NCI-H1092 (cell line): ENCODE measurements at places on chromosomes 6 and 20.

- DNase-seq: no peak
Measured at GRCh38 chr6:14841901-14842421, 403.9 kb upstream of the JARID2 start.

DNA sequence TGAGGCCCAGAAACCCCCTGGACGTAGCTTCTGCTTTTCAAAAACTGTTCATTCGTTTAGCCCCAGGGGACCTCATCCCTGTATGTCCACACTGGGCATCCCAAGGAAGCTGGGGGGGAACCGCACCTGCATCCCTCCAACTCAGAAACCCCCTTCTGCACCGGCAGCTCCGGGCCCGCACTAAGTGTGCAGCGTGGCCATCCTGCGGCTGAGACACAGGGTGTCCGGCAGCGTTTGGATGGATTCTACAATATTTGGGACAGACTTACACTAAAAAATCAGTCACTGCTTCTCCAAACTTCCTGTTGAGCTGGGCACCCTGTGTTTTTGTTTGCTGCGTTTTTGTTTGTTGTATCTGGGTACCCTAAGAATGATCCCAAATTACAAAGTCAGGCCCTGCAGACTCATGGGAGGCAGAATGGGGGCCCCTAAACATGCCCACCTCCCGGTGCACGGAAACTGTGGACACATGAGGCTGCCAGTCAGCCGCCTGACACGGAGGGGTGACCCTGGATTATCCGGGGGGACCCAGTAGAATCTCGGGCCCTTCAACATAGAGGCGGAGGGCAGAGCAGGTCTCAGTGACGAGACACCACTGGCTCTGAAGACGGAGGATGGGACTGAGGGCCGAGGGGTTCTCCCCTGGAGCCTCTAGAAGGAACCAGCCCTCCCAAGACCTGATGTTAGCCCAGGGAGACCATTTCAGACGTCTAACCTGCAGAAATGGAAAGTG, 88.2 kb upstream of the BHLHE23 start:
- no peak for DNase-seq

DNA sequence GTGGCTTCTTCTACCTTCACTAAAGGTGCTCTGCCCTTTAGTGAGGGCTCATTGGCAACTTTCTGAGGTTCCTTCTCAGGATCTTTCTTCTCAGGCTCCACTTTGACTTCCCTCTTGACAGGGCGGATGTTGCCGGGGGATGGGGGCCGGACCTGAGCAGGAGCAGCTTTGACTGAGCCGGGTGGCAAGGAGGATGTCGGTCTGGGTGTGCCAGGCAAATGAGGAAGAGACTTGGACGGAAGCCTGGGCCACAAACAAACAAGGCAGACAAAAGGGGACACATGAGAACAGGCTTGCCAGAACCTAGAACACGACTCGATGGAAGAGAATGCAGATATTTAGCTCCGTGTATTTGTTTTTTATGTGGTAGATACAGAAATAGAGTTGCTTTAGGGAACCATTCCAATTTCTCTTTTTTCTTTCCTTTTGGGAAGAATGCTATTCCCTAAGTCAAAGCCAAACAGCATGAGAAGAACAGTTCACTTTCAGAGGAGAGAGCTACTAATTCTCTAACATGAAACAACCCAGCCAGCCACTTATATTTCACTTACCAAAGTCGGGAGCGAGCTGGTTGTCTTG, 76.2 kb upstream of the BCLAF1 start:
- DNase-seq: peak; percentile 36

- DNase-seq: no peak
Measured at GRCh38 chr20:59873409-59873808, 60.0 kb downstream of the SYCP2 start.

- no peak for DNase-seq
Measured at GRCh38 chr6:21665392-21666200, 72.0 kb downstream of the SOX4 start.

- no peak for DNase-seq
Measured at GRCh38 chr6:128491100-128491581, 29.3 kb downstream of the PTPRK start.

GRCh38 chr6:20092071-20092566, 120.2 kb downstream of the MBOAT1 start:
- peak; percentile 14 for DNase-seq

- DNase-seq: no peak
Measured at GRCh38 chr20:51573576-51574243, 31.2 kb upstream of the NFATC2 start.

- peak; percentile 42 for DNase-seq
Measured at GRCh38 chr6:109073344-109074132, 21.1 kb downstream of the SESN1 start.

DNA sequence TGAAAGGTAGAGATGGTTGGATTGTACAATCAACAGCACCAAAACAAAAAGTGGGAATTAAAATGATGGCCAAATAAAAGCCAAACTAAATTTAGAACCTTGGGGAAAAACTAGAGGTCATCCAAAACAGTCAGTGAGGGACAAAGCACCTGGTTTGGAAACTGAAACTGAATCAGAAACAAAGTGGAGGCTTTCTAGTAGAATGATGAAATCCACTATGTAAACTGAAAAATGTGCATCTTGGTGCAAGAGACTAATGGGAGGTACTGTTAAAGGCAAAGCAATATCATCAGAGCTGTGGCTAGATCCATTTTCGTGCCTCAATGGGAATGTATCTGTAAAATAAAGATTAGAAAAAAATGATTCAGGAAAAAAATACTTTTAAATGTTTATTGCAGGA, 380.0 kb upstream of the GJE1 start:
- no peak for DNase-seq

DNA sequence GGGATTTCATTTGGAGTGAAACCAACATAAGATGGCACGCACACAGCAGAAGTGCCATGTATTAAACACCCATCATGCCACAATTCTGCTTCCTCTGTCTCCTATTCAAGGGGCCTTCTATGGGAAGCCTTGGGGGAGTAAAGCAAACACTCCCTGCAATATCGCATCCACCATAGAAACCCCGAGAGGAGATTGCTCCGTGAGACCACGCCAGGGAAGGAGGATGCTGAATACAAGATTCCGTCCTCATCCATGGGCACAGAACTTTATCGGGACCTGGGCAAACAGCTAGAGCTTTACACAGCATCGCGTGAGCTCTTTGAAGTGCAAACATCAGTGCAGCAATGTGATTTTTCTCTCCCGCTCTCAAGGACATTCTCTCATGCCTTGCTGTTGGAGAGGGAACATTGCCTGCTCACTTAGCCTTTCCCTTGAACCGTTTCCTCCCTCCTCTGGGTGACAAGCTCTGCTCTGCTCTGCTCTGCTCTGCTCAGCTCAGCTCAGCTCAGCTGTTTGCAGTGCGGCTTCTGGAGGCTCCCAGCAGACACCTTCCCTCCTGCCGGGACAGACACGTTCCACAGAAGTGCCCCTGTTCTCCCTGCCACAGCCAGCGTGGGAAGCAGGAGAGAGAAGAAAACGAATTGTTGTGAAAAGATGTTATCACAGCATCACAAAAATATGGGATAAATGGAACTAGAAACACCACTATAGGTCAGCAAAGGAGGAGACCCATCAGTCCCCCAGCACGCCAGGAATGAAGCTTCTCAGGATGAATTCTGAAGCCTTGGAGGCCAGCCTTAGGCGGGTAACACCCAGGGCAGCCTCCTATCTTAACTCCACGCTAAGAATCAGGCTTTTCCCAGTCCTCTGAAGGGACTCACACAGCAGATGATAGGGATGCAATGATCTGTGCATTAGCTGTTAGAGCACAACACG, 48.2 kb downstream of the RNASET2 start:
- no peak for DNase-seq

DNA sequence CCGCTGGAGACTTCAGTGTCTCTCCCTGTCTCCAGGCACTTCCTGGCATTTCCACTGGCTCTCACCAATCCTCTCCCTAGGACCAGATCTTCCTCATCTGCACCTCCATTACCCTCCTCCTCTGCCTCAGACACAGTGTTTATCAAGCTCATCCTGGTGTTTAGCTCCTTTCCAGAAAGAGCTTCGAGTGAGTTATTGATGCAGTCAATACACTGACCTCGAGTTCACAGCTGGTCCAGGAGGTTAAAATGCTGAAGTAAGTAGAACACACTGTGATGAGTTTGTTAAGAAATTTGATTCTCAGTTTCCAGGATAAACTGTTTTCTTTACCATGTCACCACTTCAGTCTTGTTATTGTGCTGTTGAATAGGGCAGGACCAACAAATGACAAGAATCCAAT, 42.1 kb upstream of the ARMC2 start:
- no peak for DNase-seq

DNA sequence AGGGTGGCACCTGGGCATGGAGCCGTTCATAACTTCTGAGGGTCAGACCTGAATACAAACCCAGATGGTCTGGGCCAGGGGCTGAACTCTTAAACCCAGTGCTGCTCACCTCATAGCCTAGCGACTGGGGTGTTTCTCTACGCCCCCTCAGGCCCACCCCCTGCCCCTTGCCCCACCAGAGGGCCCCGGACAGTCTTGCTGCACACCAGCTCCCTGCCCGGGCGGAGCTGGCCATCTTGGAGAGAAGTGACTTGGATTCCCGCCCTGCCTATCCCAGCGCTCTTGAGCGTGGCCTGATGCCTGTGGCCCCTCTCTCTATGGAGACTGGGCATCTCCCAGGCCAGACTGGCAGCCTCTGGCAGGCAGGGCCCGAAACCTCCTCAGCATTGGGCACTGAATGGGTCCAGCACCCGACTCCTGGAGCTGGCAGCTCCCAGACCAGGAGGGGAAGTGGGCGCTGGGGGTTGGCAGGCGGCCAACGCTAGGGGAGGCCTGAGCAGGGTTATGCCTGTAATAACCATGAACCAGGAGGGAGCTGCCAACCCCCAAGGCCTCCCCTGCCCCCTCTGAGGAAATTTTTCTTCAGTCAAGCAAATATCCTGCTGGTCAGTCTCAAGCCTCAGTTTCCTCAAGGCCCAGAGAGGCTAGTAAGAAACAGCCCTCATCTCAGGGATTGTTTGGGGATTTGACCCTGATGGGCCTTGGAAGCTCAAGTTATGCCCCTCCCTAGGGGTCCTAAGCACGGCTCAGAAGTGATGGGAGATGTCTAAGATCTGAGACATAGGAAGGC, 169.5 kb downstream of the VEGFA start:
- no peak for DNase-seq

DNA sequence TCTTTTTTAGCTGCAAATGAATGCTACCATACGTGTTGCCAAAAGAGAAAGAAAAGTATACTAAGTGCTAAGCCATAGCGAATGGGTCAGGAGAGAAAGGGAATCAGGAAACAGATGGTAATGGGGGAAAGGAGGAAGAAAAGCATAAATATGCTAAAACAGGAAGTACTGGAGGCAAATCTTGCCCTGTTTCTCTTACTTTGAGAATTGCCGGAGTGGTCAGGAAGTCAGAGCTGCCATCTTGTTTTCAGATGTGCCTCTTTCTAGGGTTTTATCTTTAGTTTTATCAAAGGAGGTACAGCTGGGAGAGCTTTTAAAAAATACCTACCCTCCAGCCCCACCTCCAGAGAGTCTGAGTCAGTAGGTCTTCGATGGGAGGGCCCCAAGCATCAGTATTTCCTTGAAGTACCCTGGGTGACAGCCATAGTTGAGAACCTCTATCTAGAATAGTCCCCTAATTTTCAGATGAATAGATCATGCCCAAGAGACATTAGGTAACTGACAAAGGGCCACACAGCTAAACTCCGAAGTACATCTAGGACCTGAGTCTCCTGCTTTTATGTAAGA, 193.3 kb downstream of the CLIC5 start:
- DNase-seq: no peak

- DNase-seq: no peak
Measured at GRCh38 chr20:10636326-10636818, 37.4 kb downstream of the JAG1 start.

DNA sequence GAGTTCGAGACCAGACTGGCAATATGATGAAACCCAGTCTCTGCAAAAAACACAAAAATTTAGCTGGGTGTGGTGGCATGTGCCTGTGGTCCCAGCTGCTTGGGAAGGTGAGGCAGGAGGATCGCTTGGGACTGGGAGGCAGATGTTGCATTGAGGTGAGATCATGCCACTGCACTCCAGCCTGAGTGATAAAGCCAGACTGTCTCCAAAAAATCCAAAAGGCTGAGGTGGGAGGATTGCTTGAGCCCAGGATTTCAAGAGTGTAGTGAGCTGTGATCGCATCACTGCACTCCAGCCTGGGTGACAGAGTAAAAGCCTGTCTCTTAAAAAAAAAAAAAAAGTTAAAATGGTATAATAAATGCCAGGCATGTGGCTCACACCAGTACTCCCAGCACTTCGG, 1.3 kb upstream of the PTCRA start:
- DNase-seq: no peak

DNA sequence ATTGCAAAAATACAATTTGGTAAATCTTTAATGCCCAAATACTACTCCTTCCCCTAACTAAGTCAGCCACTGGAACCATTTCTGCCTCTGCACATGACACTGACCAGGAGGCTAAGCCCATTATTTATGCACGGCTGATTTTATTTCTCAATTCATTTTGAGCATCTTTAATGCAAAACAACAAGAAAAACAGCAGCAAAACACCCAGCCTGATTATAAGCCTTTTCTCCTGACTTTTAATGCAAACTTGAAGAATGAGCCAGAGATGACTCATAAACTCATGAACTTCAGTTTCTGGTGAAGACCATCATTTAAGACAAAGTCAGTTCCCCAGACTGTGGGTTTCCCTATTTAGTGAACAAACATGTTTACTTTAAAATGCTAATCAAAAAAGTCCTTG, 51.6 kb downstream of the CYP24A1 start:
- no peak for DNase-seq

DNA sequence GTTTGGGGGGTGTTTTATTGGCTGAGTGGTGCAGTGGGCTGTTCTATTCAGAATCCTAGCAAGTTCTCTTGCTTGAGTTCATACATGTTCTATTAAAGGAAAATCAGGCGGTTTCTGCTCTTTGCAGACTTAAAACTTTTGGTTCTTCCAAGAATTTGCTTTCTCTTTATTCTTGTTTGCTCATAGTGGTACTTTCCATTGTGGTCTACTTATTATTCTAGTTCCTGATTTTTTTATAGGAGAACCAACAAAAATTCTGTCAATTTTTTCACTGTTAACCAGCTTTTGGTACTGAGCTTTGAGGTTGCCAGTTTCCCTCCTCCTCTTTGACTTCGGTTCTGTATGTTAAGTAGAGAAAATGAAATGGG, 6.7 kb downstream of the AFDN start:
- DNase-seq: no peak

GRCh38 chr6:126173265-126173664, 166.7 kb upstream of the CENPW start:
- no peak for DNase-seq

- no peak for DNase-seq
Measured at GRCh38 chr6:31010393-31011060, at the start of gene MUC22. Gene MUC22, plus strand, starts transcription at chr6:31010474. Its CDS starts 233 bp downstream, at chr6:31010707.
